ENCODE measurements at places on chromosomes 13 and 19.

- DNase-seq = no peak
These were observed 46.9 kb upstream of the VSTM2B start for GRCh38 chr19:29478578-29479565.

GRCh38 chr19:31701146-31701545, 351.9 kb upstream of the TSHZ3 start:
- DNase-seq = no peak

DNA sequence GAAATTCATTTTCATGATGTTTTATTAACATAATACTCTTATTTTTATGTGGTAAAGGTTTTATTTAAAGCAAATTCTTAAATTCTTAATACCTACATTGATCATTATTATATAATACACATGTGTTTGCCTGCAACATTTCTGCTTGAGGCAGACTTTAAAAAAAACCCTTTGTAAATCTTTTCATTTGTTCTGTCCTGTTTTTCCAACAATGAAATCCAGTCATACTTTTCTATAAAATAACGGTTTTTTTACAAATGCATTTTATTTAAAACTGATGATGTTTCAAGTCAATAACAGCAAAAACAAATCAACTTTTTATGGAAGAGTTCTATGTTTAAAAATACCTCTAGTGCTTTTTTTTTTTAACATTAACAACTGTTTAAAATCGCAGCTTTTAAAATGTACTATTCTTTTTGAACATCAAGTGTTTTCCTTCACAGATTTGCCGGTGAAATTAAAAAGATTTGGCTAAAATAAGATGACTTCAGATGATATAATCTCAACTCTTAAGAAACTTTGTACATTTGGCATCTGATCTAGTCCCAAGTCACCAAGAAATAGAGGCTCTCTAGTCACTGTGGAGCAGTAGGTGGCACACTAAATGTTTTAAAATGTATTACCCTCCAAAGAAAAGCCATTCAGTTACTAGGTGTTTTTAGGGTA, 5.1 kb downstream of the POU4F1 start:
- no peak for DNase-seq

DNA sequence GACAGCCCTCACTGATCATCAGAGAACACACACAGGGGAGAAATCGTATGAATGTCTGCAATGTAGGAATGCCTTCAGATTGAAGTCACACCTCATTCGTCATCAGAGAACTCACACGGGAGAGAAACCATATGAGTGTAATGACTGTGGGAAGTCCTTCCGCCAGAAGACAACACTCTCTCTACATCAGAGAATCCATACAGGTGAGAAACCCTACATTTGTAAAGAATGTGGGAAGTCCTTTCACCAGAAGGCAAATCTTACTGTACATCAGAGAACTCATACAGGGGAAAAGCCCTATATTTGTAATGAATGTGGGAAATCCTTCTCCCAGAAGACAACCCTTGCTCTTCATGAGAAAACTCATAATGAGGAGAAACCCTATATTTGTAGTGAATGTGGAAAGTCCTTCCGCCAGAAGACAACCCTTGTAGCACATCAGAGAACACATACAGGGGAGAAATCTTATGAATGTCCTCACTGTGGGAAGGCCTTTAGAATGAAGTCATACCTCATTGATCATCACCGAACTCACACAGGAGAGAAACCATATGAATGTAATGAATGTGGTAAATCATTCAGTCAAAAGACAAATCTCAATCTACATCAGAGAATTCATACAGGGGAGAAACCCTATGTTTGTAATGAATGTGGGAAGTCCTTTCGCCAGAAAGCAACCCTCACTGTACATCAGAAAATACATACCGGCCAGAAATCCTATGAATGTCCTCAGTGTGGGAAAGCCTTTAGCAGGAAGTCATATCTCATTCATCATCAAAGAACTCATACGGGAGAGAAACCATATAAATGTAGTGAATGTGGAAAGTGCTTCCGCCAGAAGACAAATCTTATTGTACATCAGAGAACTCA, 32.5 kb downstream of the ZNF567 start:
- DNase-seq = no peak

DNA sequence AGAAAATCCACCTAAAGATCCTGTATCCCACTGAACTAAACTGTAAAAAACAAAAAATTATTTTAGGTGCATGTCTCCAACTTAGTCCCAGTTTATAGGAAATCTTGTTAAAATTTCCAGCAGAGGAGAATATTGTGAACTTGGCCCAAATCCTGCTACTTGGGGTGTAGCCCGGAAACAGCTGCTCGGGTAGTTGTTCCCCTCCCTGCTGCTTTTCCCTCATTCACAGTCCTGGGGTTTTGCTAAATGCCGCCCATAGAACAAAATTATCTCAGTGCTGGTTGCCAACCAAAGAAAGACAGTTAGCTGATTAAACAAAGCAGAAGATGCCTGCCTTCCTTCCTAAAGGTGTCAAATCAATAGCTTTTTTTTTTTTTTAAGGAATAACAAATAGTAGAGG, 330.5 kb upstream of the KLF12 start:
- DNase-seq = no peak

- DNase-seq = no peak
These were observed at the start of gene F10 for GRCh38 chr13:113122550-113123225. F10 (plus strand) TSS chr13:113122799; CDS start chr13:113122856, 57 bp downstream.

DNA sequence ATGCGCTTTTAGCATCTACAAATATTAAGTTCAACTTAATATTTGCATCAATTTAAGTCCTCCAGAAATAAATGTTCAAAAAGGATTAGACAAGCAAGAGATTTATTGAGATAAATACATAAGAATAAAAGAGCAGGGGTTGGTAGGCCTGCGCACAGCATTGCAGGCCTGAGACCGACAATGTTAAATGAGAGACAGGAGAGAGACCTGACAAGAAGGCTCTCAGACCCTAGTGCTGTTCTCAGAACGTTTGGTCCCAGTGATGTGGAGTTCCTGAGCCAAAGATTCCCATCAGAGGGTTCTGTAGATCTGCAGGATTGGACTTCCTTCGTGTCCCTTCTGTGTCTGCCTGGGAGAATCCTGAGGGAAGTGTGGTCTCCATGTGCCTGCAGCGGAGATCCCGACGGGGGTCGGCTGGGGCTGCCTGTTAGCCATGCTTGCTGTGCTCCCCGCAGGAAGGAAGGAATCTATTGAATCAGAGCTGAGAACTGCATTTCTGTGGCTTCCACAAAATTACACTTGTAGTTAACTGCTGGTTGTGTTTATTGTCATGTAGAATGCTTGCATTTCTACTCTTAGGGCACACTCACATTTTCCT, 369.9 kb upstream of the SLC10A2 start:
- DNase-seq = no peak

DNA sequence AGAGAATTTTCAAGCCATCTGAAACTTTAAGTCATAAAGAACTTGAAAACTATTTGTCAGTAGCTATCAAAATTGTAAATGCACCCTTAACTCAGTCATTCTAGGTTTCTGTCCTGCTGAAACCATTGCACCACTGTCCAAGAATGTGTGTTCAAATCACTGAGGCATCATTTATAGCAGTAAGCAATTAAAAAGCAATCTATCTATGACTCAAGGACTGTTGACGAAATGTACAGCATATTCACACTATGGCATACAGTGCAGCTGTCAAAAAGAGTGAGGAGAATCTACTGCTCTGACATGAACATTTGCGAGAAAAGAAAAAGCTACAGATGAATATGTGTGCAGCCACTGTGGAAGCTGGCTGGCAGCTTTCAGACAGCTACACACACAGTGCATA, 71.2 kb downstream of the ING1 start:
- no peak for DNase-seq
